Psoas muscle (tissue), 8 donors: ENCODE measurements at places on chromosomes 7 and 10. TPM values are rescaled to one million over a fixed set of nuclear protein-coding genes. Genes with fewer than 3 reads are reported as not detected.

GRCh38 chr10:86730227-86730626 is 26.2 kb upstream of the BMPR1A start:
- DNase-seq: peak; percentile 67

- no peak for DNase-seq
Observed at GRCh38 chr10:84845628-84846261, 517.4 kb downstream of the CCSER2 start.

DNA sequence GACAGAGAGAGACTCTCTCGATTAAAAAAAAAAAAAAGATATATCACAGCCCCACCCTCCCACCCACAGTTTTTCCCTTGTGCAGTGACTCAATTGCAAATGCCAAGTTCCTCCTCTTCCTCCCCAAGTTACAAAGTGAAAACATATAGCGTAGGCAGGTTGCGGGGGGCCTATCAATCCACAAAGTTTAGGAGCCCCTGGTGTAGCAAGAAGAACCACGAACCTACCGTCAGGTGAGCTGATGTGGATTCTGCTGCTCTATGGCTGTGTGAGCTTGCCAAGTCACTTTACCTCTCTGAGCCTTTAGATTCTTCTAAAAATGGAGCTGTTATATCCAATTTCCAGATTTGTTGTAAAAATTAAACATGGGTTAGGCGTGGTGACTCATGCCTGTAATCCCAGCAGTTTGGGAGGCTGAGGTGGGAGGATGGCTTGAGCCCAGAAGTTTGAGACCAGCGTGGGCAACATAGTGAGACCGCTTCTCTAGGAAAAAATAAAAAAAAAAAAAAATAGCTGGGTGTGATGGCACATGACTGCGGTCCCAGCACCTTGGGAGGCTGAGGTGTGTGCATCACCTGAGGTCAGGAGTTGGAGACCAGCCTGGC is 8.2 kb upstream of the RHBDD2 start:
- DNase-seq: no peak

GRCh38 chr10:80492848-80493521 is 38.9 kb downstream of the TSPAN14 start:
- no peak for DNase-seq

The C7orf57 gene
- total RNA-seq: not detected

The NUB1 gene
- 54.0 TPM for total RNA-seq
